Activated CD4-positive, alpha-beta T cell treated with anti-CD3 and anti-CD28 coated beads, Interleukin-2, amount 10 ng/mL, durations not matched to agents 24 days and 14 days (primary cell): ENCODE measurements at places on chromosomes 3 and 15. TPM values are rescaled to one million over a fixed set of nuclear protein-coding genes. Genes with fewer than 3 reads are reported as not detected.

SOX2 gene
- not detected in 2 replicates for total RNA-seq

GRCh38 chr3:194305356-194306108 lies 45.6 kb downstream of the CPN2 start:
- DNase-seq = no peak
- H3K36me3 ChIP-seq = peaks cover 3% of the 10 kb centered on the region
- no peak overlapping the region for H3K27ac ChIP-seq
- H3K4me1 ChIP-seq = peaks cover 47% of the 10 kb centered on the region
- H3K27me3 ChIP-seq = no peaks in the 10 kb centered on the region

- H3K27ac ChIP-seq = no peak overlapping the region
- no peak for DNase-seq
- no peaks in the 10 kb centered on the region for H3K4me1 ChIP-seq
- no peak overlapping the region for H3K4me3 ChIP-seq
- no peaks in the 10 kb centered on the region for H3K27me3 ChIP-seq
Observed at GRCh38 chr3:173253471-173253870, 112.4 kb upstream of the SPATA16 start.

- H3K27ac ChIP-seq = no peak overlapping the region
- DNase-seq = no peak
- peaks cover 18% of the 10 kb centered on the region for H3K27me3 ChIP-seq
- H3K4me3 ChIP-seq = no peak overlapping the region
- H3K4me1 ChIP-seq = peaks cover 3% of the 10 kb centered on the region
Observed at GRCh38 chr3:194512895-194513601, 26.2 kb upstream of the ATP13A3 start.

MAP6D1 gene
- 1.4 and 2.1 TPM in 2 replicates for total RNA-seq

SAXO2 gene
- total RNA-seq = 1.1 and 1.8 TPM in 2 replicates

- no peaks in the 10 kb centered on the region for H3K4me1 ChIP-seq
- no peaks in the 10 kb centered on the region for H3K36me3 ChIP-seq
- H3K27me3 ChIP-seq = no peaks in the 10 kb centered on the region
- no peak overlapping the region for H3K4me3 ChIP-seq
- no peak for DNase-seq
Observed at GRCh38 chr3:155169197-155169596, 89.1 kb downstream of the MME start.

SCAANT1 gene
- total RNA-seq = not detected in 2 replicates

DNA sequence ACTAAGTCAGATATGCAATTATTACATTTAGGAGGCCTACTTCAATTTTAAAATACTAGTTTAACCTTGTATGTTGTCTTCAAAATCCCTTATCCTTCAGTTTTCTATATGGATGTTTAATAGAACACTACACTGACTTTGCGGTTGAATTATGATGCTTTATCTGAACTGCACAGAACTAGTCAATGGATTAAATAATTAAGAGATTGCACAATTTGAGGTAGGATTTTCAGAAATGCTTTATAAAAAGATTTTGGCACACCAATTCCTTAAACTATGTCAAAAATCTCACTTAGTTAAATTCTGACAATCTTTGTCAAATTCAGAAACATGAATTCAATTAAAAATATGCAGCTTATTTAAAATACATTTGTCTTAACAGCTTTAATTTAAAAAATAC lies 28.1 kb downstream of the ATOSA start:
- no peak for DNase-seq
- H3K4me3 ChIP-seq = no peak overlapping the region
- H3K27ac ChIP-seq = no peak overlapping the region
- no peaks in the 10 kb centered on the region for H3K27me3 ChIP-seq
- H3K4me1 ChIP-seq = peaks cover 6% of the 10 kb centered on the region

GRCh38 chr3:98513091-98513511 lies 9.6 kb downstream of the CLDND1 start:
- DNase-seq = no peak
- peaks cover 47% of the 10 kb centered on the region for H3K4me1 ChIP-seq
- no peak overlapping the region for H3K4me3 ChIP-seq

IMPG2 gene
- 0.02 and 0.05 TPM in 2 replicates for total RNA-seq

GRCh38 chr3:51391566-51392354 lies 675 bp downstream of the RBM15B start:
- H3K27ac ChIP-seq = peak overlapping the region; percentile 88
- H3K4me3 ChIP-seq = peak overlapping the region; percentile 88
- H3K4me1 ChIP-seq = peaks cover 53% of the 10 kb centered on the region
- peak; percentile 85 for DNase-seq
- H3K36me3 ChIP-seq = peaks cover 57% of the 10 kb centered on the region
- H3K27me3 ChIP-seq = no peaks in the 10 kb centered on the region

DNA sequence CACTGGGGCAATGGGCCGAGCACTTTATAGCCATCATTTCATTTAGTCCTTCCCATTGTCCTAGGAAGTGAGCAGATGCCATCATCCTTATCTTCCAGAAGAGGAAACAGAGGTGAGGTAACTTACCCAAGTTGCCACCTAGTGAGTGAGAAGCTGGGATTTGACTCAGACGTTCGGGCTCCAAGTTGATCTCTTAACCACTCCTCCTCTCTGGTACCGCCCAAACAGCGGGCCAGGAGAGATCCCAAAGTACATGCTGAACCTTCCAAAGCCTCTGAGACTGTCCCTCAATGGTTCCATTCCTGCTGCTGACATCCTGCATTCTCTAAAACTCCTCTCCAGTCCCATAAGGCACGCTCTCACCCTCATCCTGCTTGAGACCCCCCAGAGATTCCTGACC lies 56.2 kb downstream of the EXOG start:
- no peak for DNase-seq
- H3K4me3 ChIP-seq = no peak overlapping the region
- H3K36me3 ChIP-seq = no peaks in the 10 kb centered on the region
- peaks cover 2% of the 10 kb centered on the region for H3K27me3 ChIP-seq

GRCh38 chr15:95138604-95139270 lies 907.4 kb downstream of the MCTP2 start:
- no peak for DNase-seq
- no peak overlapping the region for H3K4me3 ChIP-seq
- no peak overlapping the region for H3K27ac ChIP-seq
- H3K4me1 ChIP-seq = no peaks in the 10 kb centered on the region

KLHDC8B gene
- 1.5 and 2.3 TPM in 2 replicates for total RNA-seq

- H3K27me3 ChIP-seq = no peaks in the 10 kb centered on the region
- peaks cover 46% of the 10 kb centered on the region for H3K36me3 ChIP-seq
- DNase-seq = no peak
- peak overlapping the region; percentile 9 for H3K27ac ChIP-seq
- H3K4me1 ChIP-seq = peaks cover 35% of the 10 kb centered on the region
Observed at GRCh38 chr3:63927422-63928280, 15.5 kb upstream of the SCAANT1 start.

- H3K36me3 ChIP-seq = no peaks in the 10 kb centered on the region
- no peak overlapping the region for H3K4me3 ChIP-seq
- H3K4me1 ChIP-seq = no peaks in the 10 kb centered on the region
- peaks cover 25% of the 10 kb centered on the region for H3K27me3 ChIP-seq
- H3K27ac ChIP-seq = no peak overlapping the region
Observed at GRCh38 chr15:70159001-70159712, 61.4 kb upstream of the TLE3 start.

EPHA3 gene
- total RNA-seq = not detected in 2 replicates

DNA sequence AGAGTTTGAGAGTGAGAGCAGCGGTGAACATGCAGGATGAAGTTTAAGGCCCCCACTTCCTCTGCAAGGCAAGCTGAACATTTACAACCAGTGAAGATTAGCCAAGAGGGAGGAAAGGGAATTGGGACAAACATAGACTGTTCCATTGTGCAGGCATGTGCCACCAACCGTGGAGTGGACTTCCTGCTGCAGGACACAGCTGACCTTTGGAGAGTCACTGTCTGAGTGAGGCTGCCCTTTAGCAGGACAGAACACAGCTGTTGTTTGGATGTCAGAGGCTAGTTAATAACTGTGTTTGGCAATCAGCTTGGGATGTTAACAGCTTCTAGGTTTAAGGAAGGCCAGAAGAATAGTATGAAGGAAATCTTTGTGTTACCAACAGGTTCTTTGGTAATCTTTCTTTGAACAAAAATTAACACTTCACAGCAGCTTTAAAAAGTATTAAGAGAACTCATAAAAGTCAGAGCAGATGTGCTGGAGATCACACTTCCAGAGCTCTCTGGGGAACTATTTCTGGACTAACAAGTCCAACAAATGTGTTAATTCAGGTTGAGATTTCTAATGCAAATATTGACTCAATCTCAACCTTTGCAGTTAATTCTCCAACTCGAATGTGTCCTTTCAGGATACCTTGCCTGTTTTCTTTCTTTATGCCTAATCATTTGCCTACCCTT lies 31.4 kb downstream of the CTDSPL start:
- H3K4me3 ChIP-seq = no peak overlapping the region
- H3K27me3 ChIP-seq = peaks cover 5% of the 10 kb centered on the region
- peaks cover 1% of the 10 kb centered on the region for H3K4me1 ChIP-seq

DNA sequence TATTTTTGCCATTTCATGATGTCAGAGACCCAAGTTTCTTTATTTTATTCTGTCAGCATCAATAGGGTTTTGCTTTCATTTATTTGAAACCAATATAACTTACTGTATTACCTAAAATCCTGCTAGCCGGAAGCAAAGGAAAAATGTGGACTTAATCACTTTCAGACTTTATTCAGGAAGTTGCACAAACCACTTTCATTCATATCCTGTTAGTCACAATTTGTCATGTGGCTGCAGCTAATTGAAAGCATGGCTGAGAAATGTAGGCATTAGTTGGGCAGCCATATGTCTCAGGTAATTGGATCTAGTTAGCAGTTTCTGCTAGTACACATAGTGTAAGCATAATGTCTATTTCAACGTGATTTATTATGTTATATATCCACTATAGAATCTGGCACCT lies 462.3 kb upstream of the SGO1 start:
- no peak for DNase-seq
- no peak overlapping the region for H3K27ac ChIP-seq
- H3K36me3 ChIP-seq = no peaks in the 10 kb centered on the region
- H3K4me1 ChIP-seq = no peaks in the 10 kb centered on the region
- H3K4me3 ChIP-seq = no peak overlapping the region

DNA sequence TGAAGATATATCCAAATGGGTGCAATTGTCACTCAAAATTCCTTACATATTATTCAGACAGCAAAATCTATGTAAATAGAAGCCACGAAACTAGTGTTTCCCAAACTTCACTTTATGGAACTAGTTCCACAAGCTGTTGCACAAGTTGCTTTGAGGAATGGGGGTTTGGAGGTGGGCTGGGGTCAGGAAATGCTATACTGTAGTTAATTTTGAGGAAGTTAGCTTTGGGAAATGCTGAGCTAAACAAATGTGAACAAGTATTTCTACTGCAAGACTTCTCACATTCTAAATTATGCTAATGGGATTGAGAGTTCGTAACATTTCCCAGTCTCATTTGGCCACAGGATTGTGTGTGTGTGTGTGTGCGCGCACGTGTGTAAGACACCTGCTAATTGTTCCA lies 28.7 kb upstream of the SAMMSON start:
- no peak overlapping the region for H3K4me3 ChIP-seq
- no peak overlapping the region for H3K27ac ChIP-seq
- no peaks in the 10 kb centered on the region for H3K36me3 ChIP-seq
- no peaks in the 10 kb centered on the region for H3K27me3 ChIP-seq
- no peaks in the 10 kb centered on the region for H3K4me1 ChIP-seq

CYP8B1 gene
- total RNA-seq = not detected in 2 replicates

ZNF717 gene
- 10.3 and 10.8 TPM in 2 replicates for total RNA-seq

DNA sequence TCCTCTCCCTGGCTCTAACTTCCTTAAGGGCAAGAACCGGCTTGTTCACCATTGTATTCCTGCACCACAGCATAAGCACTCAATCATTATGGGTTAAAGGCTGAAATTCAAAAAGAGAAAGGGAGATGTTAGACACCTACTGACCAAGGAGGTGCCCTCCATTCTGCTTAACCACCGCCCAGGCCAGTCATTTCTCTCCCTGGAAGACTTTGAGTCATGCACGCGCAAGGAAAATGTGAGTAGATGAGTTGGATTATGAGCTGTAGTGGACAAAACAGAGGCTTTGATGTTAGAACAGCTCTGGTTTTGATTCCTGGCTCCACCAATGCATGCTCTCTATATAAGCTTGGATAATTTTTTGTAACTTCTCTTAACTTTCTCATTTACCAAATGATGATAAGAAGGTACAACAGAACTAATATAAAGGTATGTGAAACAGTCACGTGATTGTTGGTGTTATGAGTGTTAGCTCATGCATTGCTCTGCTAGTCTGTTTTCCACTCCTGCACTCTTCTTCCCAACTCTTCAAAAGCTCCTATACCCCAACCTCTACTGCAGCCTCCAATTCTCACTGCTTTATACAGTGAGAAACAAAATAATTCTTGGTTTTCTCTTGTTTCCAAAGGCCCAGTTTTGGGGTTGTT lies 148.4 kb upstream of the ATP11B start:
- no peak for DNase-seq
- no peaks in the 10 kb centered on the region for H3K4me1 ChIP-seq
- peak overlapping the region; percentile 6 for H3K27ac ChIP-seq
- H3K36me3 ChIP-seq = no peaks in the 10 kb centered on the region
- H3K4me3 ChIP-seq = no peak overlapping the region

DNA sequence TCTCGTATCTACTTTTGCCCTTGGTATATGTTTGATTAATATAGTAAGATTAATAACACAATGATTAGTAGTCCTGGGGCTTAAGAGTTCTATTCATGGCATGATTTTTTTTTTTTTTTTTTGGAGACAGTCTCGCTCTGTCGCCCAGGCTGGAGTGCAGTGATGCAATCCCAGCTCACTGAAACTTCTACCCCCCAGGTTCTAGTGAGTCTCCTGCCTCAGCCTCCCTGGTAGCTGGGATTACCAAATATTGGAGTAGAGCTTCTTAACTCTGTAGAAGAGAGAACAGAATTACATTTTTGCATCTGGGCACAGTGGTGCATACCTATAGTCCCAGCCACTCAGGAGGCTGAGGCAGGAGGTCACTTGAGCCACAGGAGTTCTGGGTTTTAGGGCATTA lies 58.9 kb downstream of the RAB7A start:
- H3K4me3 ChIP-seq = no peak overlapping the region
- no peak for DNase-seq
- H3K27ac ChIP-seq = no peak overlapping the region
- H3K36me3 ChIP-seq = peaks cover 11% of the 10 kb centered on the region
- peaks cover 71% of the 10 kb centered on the region for H3K4me1 ChIP-seq

GRCh38 chr3:50491023-50491422 lies 12.4 kb downstream of the CACNA2D2 start:
- H3K4me1 ChIP-seq = peaks cover 13% of the 10 kb centered on the region
- no peaks in the 10 kb centered on the region for H3K36me3 ChIP-seq
- DNase-seq = no peak
- H3K27ac ChIP-seq = peak overlapping the region; percentile 52
- H3K27me3 ChIP-seq = no peaks in the 10 kb centered on the region
- H3K4me3 ChIP-seq = peak overlapping the region; percentile 3

GRCh38 chr3:72660270-72661114 lies 187.8 kb downstream of the SHQ1 start:
- DNase-seq = no peak
- H3K36me3 ChIP-seq = no peaks in the 10 kb centered on the region
- H3K27ac ChIP-seq = no peak overlapping the region
- no peaks in the 10 kb centered on the region for H3K27me3 ChIP-seq

DNA sequence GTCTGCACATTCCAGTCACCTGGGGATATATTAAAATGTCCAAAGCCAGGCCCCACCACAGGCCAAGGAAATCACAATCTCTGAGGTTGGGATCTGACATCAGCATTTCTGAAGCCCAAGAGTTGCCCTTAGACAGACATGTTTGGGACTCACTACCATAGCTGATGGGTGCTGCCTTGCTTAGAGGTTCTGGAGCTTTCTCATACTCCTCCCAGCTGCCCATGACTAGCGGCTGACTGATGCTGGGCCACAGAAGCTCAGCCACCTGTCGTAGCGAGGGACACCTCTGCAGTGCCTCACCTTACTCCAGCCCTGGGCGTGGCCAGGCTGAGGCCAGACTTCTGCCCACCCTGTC lies 58.8 kb upstream of the XCR1 start:
- peaks cover 29% of the 10 kb centered on the region for H3K27me3 ChIP-seq
- H3K36me3 ChIP-seq = no peaks in the 10 kb centered on the region
- no peak overlapping the region for H3K27ac ChIP-seq
- DNase-seq = no peak
- H3K4me3 ChIP-seq = no peak overlapping the region

BCHE gene
- not detected in 2 replicates for total RNA-seq
